ENCODE measurements at places on chromosomes 1 and 21. TPM values are rescaled to one million over a fixed set of nuclear protein-coding genes. Genes with fewer than 3 reads are reported as not detected.

Gene RASAL2
- 38.4 TPM for total RNA-seq

DNA sequence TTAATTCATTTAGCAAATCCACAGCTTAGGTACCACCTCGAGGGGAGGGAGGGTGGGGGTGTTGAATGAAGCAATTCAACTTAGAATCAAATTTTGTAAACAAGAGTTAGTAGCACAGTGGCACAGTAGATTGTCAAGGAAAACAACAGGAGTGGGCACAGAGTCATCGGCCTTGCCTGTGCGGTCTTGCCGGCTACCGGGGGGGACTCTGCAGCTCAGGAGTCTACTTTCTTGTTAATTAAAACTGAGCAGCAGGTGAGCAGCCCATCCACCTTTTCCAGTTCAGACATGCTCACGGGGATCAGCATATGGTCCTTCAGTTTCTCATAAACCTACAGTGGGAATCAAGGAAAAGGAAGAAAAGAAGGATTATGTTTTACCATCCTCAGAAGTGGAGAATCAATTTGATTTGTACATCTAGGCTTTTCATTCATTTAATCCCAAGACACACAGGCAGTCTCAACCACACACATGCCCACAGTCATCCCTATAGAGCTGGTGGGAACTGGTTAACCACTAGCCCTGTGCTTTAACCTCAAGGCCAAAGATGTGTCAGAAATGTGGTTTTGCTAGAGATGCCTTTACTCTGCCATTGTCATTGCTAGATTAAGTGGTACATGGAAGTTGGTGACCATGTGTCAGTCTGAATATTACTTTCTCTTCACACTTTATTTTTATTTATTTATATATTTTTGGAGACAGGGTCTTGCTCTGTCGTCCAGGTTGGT lies 45.0 kb upstream of the BCL10 start:
- H3K4me3 ChIP-seq = no peak overlapping the region
- H3K27ac ChIP-seq = peak overlapping the region; percentile 90

Gene AADACL3
- total RNA-seq = not detected

DNA sequence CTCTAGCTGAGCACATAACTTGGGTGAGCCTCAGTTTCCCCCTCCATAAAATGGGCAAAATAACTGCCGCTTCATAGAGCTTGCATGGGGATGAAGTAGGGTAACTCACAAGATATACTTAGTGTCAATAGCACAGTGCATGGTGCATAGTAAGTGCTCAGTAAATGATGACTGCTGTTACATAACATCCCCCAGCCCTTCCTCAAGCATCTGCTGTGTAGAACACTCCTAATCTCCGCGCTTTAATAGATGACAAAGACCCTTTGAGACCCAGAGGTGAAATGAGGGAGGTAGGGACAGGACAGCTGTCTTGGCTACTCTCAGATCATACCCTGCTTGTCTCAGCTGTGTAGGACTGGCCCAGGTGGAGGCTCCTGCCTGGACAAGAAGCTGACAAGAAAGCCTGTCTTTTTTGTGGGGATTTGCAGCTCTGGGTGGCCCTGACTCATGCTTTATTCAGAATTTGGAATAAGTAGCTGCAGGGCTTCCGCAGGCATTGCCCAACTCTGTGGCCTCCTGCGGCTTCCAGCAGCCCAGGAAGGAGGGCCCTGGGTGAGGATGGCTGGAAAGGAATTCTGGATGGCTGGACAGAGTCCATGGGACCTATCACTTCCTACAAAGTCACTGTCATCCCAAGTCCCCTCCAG lies 20.7 kb upstream of the PADI4 start:
- H3K4me1 ChIP-seq = peaks cover 15% of the 10 kb centered on the region
- peaks cover 2% of the 10 kb centered on the region for H3K27me3 ChIP-seq
- no peak overlapping the region for H3K27ac ChIP-seq
- H3K4me3 ChIP-seq = no peak overlapping the region

DNA sequence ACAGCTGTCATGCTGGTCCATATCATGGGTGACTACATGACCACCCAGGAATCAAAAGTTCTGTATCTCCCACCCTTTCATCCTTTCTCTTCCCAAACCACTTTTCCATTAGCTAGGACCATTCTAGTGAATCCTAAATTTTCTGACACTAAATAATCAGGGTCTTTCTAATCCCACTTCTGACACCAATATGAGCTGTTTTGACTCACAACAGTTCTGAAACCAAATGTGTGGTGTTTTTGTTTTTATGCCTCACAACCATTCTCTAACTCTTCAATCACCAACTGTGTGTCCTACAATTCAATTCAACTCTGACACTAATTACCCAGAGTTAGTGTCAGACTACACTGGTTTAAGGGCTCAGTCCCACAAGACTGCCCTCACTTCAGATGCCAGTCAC lies 63.9 kb downstream of the SMYD2 start:
- no peaks in the 10 kb centered on the region for H3K27me3 ChIP-seq
- no peak for DNase-seq
- no peak overlapping the region for H3K4me3 ChIP-seq
- H3K36me3 ChIP-seq = peaks cover 27% of the 10 kb centered on the region
- no peak overlapping the region for H3K27ac ChIP-seq
- peaks cover 10% of the 10 kb centered on the region for H3K4me1 ChIP-seq

DNA sequence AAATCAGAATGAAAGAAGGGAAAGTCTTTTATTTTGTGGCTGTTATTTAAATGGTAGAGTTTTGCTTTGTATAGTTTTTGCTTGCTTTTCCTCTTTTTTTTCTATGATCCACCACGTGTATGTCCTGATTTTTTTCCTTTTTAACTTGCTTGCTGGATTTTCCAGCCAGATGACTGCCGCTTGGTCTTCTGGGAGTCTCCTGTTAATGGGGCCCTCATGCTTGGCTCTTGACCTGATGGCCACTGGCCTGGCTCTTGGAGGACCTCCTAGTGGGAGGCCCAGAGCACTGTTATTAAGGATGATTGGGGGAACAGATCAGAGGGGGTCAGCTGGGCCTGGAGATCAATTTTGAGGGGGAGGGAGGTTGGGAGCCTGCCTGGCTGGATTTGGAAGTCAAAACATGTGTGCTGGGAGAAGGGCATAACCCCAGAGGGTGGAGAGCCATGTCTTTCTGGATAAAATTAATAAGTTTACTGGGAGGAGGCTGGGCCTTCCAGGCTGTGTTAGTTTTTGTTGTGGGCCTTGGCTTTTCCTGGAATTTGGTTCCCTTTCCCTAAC lies 1.2 kb downstream of the FGGY start:
- peaks cover 5% of the 10 kb centered on the region for H3K36me3 ChIP-seq
- DNase-seq = no peak
- no peaks in the 10 kb centered on the region for H3K27me3 ChIP-seq
- H3K4me1 ChIP-seq = peaks cover 13% of the 10 kb centered on the region
- H3K27ac ChIP-seq = peak overlapping the region; percentile 96

- no peak overlapping the region for H3K4me3 ChIP-seq
- DNase-seq = no peak
- H3K4me1 ChIP-seq = peaks cover 13% of the 10 kb centered on the region
- peak overlapping the region; percentile 64 for H3K27ac ChIP-seq
These were observed 42.4 kb downstream of the ABL2 start for GRCh38 chr1:179187043-179187442.

GRCh38 chr1:14755518-14756252 lies 157.2 kb downstream of the KAZN start:
- H3K36me3 ChIP-seq = no peaks in the 10 kb centered on the region
- no peaks in the 10 kb centered on the region for H3K4me1 ChIP-seq
- H3K4me3 ChIP-seq = no peak overlapping the region
- H3K27ac ChIP-seq = no peak overlapping the region

Gene TRIM67
- 2.9 TPM for total RNA-seq

Gene TPTE
- not detected for total RNA-seq

Gene CADM3
- 0.22 TPM for total RNA-seq

DNA sequence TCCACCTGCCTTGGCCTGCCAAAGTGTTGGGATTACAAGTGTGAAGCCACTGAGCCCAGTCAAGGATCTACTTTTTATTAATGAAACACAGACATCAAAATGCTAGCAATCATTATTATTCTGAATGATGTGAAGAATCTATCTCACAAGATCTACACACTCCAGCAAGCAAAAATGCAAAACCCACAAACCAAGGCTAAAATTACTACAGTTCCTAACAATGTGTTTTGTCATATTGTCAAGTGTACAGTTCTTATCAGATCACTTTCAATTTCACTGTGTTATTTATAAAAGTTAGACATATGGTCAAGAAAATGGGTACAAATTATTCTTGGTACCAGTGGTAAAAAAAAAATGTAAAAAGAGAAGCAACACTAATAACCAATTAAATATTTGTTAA lies 61.3 kb upstream of the SDC3 start:
- no peak overlapping the region for H3K4me3 ChIP-seq
- H3K27ac ChIP-seq = no peak overlapping the region
- no peaks in the 10 kb centered on the region for H3K27me3 ChIP-seq
- peaks cover 55% of the 10 kb centered on the region for H3K4me1 ChIP-seq

DNA sequence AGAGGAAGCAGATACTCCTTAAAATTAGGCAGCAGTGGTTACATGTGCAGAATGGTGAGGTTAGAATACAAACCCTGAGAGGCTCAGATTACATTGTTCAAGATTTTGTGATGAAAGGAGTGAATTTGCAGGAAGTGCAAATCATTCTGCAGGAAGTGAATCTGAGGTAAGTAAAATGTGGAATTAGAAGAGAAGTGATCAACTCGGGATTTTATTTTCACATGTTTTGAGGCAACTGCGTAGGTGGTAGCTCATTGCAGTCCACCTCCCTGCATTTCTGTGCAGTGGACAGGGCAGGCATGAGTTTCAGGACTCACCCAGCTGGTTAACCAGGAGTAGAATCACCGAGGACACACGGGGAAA lies 2.1 kb upstream of the PLA2G2C start:
- H3K4me1 ChIP-seq = peaks cover 8% of the 10 kb centered on the region
- no peaks in the 10 kb centered on the region for H3K36me3 ChIP-seq
- peaks cover 79% of the 10 kb centered on the region for H3K27me3 ChIP-seq
- DNase-seq = no peak

Gene KRTAP13-2
- total RNA-seq = not detected

- H3K36me3 ChIP-seq = no peaks in the 10 kb centered on the region
- no peak overlapping the region for H3K27ac ChIP-seq
- no peaks in the 10 kb centered on the region for H3K27me3 ChIP-seq
These were observed 64.4 kb upstream of the TIAM1 start for GRCh38 chr21:31408301-31409088.

DNA sequence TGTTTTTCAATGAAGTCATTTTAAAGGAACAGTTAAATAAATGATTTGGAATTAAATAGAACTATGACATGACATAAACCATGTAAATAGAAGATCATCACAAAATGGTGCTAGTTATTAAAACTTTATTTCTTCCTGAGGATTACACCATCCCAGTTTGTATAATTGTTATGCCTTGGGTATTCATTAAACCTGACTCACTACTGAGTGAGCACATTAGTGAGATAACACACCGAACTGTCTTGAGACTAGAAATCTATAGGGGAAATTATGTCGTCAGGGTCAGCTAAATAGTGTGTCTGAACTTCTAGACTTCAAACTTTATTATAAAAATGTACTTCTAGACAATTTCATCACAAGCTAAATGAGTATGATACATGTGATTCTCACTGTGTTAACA lies 189.4 kb downstream of the NCAM2 start:
- H3K27me3 ChIP-seq = no peaks in the 10 kb centered on the region
- H3K4me1 ChIP-seq = peaks cover 9% of the 10 kb centered on the region
- no peak overlapping the region for H3K27ac ChIP-seq
- H3K4me3 ChIP-seq = no peak overlapping the region
- no peak for DNase-seq

Gene HSD11B1
- total RNA-seq = not detected

GRCh38 chr1:3954170-3955169 lies 54.4 kb upstream of the C1orf174 start:
- DNase-seq = no peak
- H3K4me3 ChIP-seq = peak overlapping the region; percentile 27
- peaks cover 5% of the 10 kb centered on the region for H3K4me1 ChIP-seq
- no peak overlapping the region for H3K27ac ChIP-seq
- H3K36me3 ChIP-seq = no peaks in the 10 kb centered on the region

- peaks cover 35% of the 10 kb centered on the region for H3K27me3 ChIP-seq
- DNase-seq = no peak
- no peak within 1 kb of the TSS for H3K4me3 ChIP-seq
- H3K36me3 ChIP-seq = no peaks in the 10 kb centered on the region
- H3K4me1 ChIP-seq = peaks cover 11% of the 10 kb centered on the region
These were observed at the start of gene TPM3 for GRCh38 chr1:154191990-154192461. TPM3 (minus strand) TSS chr1:154192100; CDS start chr1:154192018, 82 bp downstream.

Gene GSTM2
- total RNA-seq = 41.3 TPM

Gene CDCA8
- total RNA-seq = 5.7 TPM

DNA sequence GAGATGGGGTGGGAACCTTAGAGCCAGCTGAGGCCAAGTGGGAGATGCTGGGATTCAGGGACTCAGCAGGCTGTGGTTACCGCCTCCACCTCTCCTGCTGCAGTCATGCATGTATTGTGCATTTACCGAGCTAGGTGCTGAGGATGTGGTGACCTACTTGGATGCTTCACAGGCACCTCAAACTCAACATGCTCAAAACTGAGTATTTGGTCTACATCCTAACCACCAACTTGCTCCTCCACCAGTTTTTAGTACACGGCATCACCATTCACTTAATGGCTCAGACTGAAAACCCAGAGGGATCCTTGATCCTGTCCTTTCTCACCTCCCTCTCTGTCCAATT lies 5.6 kb downstream of the CHRNB2 start:
- H3K27me3 ChIP-seq = peaks cover 9% of the 10 kb centered on the region
- no peak overlapping the region for H3K4me3 ChIP-seq
- H3K27ac ChIP-seq = no peak overlapping the region
- no peaks in the 10 kb centered on the region for H3K36me3 ChIP-seq

DNA sequence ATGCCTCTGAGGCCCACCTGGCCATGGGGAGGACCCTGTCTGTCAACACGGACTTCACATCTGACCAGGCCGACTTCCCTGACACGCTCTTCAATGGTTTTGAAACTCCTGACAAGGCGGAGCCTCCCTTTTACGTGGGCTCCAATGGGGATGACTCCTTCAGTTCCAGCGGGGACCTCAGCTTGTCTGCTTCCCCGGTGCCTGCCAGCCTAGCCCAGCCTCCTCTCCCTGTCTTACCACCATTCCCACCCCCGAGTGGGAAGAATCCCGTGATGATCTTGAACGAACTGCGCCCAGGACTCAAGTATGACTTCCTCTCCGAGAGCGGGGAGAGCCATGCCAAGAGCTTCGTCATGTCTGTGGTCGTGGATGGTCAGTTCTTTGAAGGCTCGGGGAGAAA lies 101.8 kb downstream of the ADARB1 start:
- H3K36me3 ChIP-seq = peaks cover 35% of the 10 kb centered on the region
- no peaks in the 10 kb centered on the region for H3K27me3 ChIP-seq
- H3K4me1 ChIP-seq = no peaks in the 10 kb centered on the region
- H3K4me3 ChIP-seq = no peak overlapping the region

Gene GABRD
- not detected for total RNA-seq

- no peaks in the 10 kb centered on the region for H3K4me1 ChIP-seq
- H3K4me3 ChIP-seq = no peak overlapping the region
- no peaks in the 10 kb centered on the region for H3K27me3 ChIP-seq
- H3K36me3 ChIP-seq = no peaks in the 10 kb centered on the region
- no peak overlapping the region for H3K27ac ChIP-seq
- DNase-seq = no peak
These were observed 64.4 kb upstream of the GJA5 start for GRCh38 chr1:147824798-147825197.

GRCh38 chr1:31230378-31230777 lies 9.3 kb downstream of the NKAIN1 start:
- no peak overlapping the region for H3K4me3 ChIP-seq
- peaks cover 3% of the 10 kb centered on the region for H3K27me3 ChIP-seq
- no peaks in the 10 kb centered on the region for H3K36me3 ChIP-seq

GRCh38 chr1:205294175-205294917 lies 27.2 kb downstream of the NUAK2 start:
- no peaks in the 10 kb centered on the region for H3K27me3 ChIP-seq
- DNase-seq = no peak
- no peak overlapping the region for H3K4me3 ChIP-seq
- peak overlapping the region; percentile 90 for H3K27ac ChIP-seq

Gene OTUD3
- total RNA-seq = 6.4 TPM

Measured in chondrocyte (in vitro differentiated cells).